ENCODE measurements at places on chromosomes 4 and X.

DNA sequence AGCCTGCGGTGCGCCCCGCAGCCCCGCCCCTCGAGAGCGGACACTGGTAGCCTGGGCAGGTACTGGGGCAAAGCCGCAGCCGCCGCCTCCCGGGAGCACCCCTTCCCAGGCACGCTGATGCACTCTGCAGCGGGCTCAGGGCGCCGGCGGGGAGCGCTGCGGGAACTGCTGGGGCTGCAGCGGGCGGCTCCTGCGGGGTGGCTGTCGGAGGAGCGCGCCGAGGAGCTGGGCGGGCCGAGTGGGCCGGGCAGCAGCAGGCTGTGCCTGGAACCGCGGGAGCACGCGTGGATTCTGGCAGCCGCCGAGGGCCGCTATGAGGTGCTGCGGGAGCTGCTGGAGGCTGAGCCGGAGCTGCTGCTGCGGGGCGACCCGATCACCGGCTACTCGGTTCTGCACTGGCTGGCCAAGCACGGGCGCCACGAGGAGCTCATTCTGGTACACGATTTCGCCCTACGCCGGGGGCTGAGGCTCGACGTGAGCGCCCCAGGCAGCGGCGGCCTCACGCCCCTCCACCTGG is 401 bp downstream of the SOWAHD start:
- peak; percentile 36 for DNase-seq
- no peaks in the 10 kb centered on the region for H3K36me3 ChIP-seq
- no peaks in the 10 kb centered on the region for H3K27me3 ChIP-seq
- no peak overlapping the region for H3K27ac ChIP-seq
- peak overlapping the region; percentile 83 for H3K4me3 ChIP-seq
- peaks cover 37% of the 10 kb centered on the region for H3K4me1 ChIP-seq

DNA sequence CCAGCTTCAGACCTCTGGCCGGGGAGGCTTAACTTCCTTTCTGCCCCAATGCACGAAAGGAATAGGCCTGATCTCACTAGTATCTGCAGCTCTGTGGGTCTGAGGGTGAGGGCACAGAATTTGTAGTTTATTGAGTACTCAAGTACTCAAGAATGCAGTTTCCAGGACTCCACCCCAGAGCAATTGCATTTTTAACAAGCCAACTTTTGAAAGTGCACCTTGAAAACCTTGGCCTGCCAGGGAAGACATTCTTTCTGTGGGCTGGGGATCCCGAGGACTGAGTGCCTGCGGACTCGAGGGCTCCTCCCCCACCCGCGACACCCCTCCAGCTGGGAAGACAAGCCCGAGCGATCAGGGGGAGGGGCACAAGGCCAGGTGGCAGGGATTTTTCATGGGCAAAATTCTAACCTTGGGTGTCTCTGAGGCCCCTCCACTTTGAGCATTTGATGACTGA is 22.4 kb downstream of the RS1 start:
- no peak overlapping the region for H3K27ac ChIP-seq
- DNase-seq, result no peak
- H3K4me1 ChIP-seq, result no peaks in the 10 kb centered on the region

GRCh38 chr4:150079081-150079581 is 886 bp downstream of the DCLK2 start:
- no peak for DNase-seq
- H3K27me3 ChIP-seq, result peaks cover 39% of the 10 kb centered on the region
- no peak overlapping the region for H3K27ac ChIP-seq
- H3K4me1 ChIP-seq, result no peaks in the 10 kb centered on the region

GRCh38 chr4:147284935-147285334 is 196.0 kb upstream of the EDNRA start:
- DNase-seq, result no peak
- no peaks in the 10 kb centered on the region for H3K27me3 ChIP-seq
- H3K27ac ChIP-seq, result no peak overlapping the region

GRCh38 chrX:16018291-16018690 is 105.1 kb upstream of the GRPR start:
- no peak for DNase-seq
- no peaks in the 10 kb centered on the region for H3K27me3 ChIP-seq
- no peak overlapping the region for H3K27ac ChIP-seq
- no peak overlapping the region for H3K4me3 ChIP-seq

- H3K4me3 ChIP-seq, result no peak overlapping the region
- H3K27ac ChIP-seq, result no peak overlapping the region
- no peaks in the 10 kb centered on the region for H3K36me3 ChIP-seq
Observed at GRCh38 chr4:71648923-71649322, 135.0 kb downstream of the GC start.

DNA sequence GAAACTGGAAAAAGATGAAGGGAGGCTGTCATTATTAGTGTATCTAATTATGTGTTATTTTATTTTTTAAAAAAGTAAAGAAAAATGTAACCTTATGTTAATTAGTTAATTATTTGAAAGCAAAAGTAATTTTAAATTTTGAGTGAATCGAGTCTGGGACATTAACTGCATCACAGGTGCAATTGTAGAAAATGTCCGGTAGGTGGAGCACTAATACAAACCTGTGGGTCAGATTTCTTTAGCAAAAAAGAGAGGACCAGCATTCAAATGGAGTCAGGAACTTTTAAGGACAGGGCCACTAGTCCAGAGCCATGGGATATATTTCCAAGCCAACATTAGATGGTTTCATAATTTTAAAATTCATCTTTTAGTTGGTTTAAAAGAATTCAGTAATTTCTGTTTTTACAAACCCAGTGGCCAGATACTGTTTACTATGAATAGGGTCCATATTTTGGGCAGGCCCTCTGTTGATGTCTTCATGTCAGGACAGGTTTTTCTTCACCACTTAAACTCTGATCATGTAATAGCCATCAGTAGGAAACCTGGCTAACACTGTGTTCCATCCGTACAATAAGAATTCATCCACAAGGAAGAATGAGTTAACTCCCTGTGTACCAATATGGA is 27.2 kb downstream of the BST1 start:
- no peak for DNase-seq
- peaks cover 14% of the 10 kb centered on the region for H3K4me1 ChIP-seq
- no peak overlapping the region for H3K27ac ChIP-seq
- no peak overlapping the region for H3K4me3 ChIP-seq
- H3K36me3 ChIP-seq, result no peaks in the 10 kb centered on the region
- peaks cover 20% of the 10 kb centered on the region for H3K27me3 ChIP-seq

GRCh38 chr4:139789096-139789654 is 123.6 kb downstream of the MGST2 start:
- H3K27me3 ChIP-seq, result peaks cover 28% of the 10 kb centered on the region
- no peaks in the 10 kb centered on the region for H3K36me3 ChIP-seq
- no peak for DNase-seq
- H3K4me1 ChIP-seq, result no peaks in the 10 kb centered on the region

DNA sequence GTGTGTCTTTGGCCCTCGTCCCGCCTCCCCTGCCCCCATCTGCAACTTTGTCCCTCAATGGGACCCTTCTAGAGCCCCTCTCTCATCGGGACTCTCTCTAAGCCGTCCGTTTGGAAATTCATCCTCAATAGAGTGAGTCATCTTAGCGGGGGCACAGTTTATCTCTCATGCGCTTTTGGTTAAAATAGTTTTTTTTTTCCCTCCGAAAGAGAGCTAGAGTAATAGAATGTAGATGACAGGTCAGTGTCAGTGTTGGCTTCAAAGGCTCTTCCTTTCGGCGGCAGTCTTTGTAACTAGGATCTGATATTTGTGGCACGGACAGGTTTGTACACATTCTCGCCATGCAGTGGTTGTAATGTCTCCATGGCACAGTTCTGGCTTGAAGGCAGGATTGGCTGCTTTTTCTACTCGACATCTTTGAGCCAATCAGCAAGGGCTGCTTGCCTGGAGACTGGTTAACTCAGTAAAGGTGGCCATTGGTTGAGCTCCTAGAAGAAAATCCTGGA is 989 bp downstream of the N4BP2 start:
- H3K27me3 ChIP-seq, result no peaks in the 10 kb centered on the region
- peak; percentile 52 for DNase-seq
- H3K4me1 ChIP-seq, result peaks cover 33% of the 10 kb centered on the region
- peak overlapping the region; percentile 95 for H3K27ac ChIP-seq
- peaks cover 4% of the 10 kb centered on the region for H3K36me3 ChIP-seq

DNA sequence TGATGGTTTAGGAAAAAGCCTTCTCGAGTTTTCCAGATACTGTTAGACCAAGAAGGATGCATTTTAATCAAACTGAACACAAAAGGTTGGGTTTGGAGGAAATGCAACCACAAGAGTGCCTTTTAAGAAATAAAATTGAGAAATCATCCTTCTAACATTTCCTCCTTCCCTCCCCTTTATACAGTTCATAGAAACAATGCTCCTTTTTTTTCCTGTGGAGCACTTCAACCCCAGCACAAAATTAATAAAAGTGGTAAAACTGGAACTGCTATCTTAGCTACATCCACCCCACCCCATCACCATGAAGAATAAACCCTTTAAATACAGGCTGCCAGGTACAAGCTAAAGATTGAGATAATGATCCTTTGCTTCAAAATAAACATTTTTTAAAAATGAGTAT is 211.1 kb downstream of the RELL1 start:
- no peaks in the 10 kb centered on the region for H3K4me1 ChIP-seq
- H3K36me3 ChIP-seq, result peaks cover 5% of the 10 kb centered on the region
- H3K27me3 ChIP-seq, result peaks cover 33% of the 10 kb centered on the region
- DNase-seq, result no peak
- no peak overlapping the region for H3K27ac ChIP-seq
- no peak overlapping the region for H3K4me3 ChIP-seq

DNA sequence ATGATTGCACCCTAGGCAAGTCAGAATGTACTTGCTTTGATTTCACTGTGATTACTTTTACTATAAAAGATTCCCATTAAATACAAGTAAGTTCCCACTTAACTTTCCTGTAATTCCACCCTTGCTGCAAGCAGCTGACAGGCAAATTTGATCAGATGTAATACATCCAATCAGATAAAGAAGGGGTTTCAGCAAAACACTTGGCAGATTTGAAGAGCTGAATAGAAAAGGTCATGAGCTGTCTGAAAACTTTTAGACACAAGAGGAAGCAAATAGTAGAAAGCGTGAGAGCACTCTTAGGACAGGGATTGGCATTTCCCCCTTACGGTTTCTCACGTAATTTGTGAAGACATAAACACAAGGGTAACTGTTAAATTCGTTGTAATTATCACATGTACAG is 22.8 kb downstream of the HSD17B13 start:
- H3K36me3 ChIP-seq, result no peaks in the 10 kb centered on the region
- no peak overlapping the region for H3K4me3 ChIP-seq
- DNase-seq, result no peak
- H3K27ac ChIP-seq, result no peak overlapping the region
- H3K4me1 ChIP-seq, result no peaks in the 10 kb centered on the region

DNA sequence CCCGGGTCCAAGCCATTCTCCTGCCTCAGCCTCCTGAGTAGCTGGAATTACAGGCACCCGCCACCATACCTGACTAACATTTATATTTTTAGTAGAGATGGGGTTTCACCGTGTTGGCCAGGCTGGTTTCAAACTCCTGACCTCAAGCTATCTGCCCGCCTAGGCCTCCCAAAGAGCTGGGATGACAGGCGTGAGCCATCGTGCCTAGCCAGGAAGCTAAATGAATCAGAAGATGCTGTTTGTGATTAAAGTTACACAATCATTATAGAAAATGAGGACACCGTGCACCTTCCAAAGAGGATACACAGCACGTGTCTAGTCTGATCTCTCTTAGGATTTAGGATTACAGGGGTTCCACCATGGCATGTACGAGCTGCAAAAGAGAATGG is 99.6 kb downstream of the DHRSX start:
- no peaks in the 10 kb centered on the region for H3K27me3 ChIP-seq
- H3K27ac ChIP-seq, result no peak overlapping the region
- no peak overlapping the region for H3K4me3 ChIP-seq
- H3K4me1 ChIP-seq, result peaks cover 2% of the 10 kb centered on the region
- peaks cover 7% of the 10 kb centered on the region for H3K36me3 ChIP-seq

GRCh38 chrX:48737213-48737938 is 24.2 kb upstream of the GLOD5 start:
- H3K27me3 ChIP-seq, result no peaks in the 10 kb centered on the region
- peak overlapping the region; percentile 92 for H3K27ac ChIP-seq
- no peaks in the 10 kb centered on the region for H3K36me3 ChIP-seq
- H3K4me1 ChIP-seq, result peaks cover 12% of the 10 kb centered on the region

- H3K27ac ChIP-seq, result no peak overlapping the region
- no peak for DNase-seq
- H3K4me3 ChIP-seq, result no peak overlapping the region
- no peaks in the 10 kb centered on the region for H3K27me3 ChIP-seq
Observed at GRCh38 chr4:100826808-100827548, 309.2 kb upstream of the EMCN start.

GRCh38 chr4:8762951-8763735 is 108.5 kb downstream of the HMX1 start:
- H3K4me1 ChIP-seq, result no peaks in the 10 kb centered on the region
- no peak overlapping the region for H3K27ac ChIP-seq
- DNase-seq, result no peak
- peaks cover 6% of the 10 kb centered on the region for H3K27me3 ChIP-seq
- no peaks in the 10 kb centered on the region for H3K36me3 ChIP-seq

DNA sequence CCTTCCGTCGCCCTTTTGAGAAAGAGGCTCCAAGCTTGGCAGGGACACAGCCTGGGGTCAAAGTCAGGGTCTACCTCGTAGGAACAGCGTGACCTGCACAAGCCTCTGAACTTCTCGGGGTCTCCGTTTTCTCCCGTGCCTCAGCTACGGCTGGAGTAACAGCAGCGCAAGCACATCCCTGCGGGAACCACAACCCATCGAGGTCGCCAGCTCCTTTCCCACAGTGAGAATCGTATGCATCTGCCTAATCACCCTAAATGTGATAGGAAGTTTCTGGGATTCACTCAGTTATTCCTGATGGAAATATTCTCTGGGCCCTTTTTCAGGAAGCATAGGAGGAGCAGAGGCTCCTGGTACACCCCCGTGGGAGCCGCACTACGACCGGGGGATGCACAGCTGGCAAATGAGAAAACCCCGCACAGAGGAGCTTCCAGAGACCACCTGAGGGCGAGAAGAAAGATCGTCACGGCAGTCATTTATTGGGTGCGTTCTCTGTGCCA is 24.7 kb downstream of the PPP2R2C start:
- no peak overlapping the region for H3K27ac ChIP-seq
- peaks cover 2% of the 10 kb centered on the region for H3K4me1 ChIP-seq
- no peaks in the 10 kb centered on the region for H3K36me3 ChIP-seq
- peaks cover 59% of the 10 kb centered on the region for H3K27me3 ChIP-seq

- no peak overlapping the region for H3K4me3 ChIP-seq
- DNase-seq, result no peak
- H3K36me3 ChIP-seq, result no peaks in the 10 kb centered on the region
- H3K4me1 ChIP-seq, result peaks cover 6% of the 10 kb centered on the region
- H3K27me3 ChIP-seq, result no peaks in the 10 kb centered on the region
Observed at GRCh38 chr4:8129136-8129535, 29.5 kb downstream of the ABLIM2 start.

DNA sequence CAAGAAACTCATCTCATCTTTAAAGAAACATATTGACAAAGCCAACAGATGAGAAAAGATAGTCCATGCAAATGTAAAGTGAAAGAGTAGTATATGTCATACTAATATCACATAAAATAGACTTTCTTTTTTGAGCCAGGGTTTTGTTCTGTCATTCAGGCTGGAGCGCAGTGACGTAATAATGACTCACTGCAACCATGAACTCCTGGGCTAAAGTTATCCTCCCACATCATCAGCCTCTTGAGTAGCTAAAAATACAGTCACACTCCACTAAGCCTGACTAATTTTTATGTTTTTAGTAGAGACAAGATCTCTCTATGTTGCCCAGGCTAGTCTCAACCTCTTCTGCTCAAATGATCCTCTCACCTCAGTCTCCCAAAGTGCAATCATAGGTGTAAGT is 51.8 kb upstream of the TRAM1L1 start:
- no peak overlapping the region for H3K27ac ChIP-seq
- H3K36me3 ChIP-seq, result no peaks in the 10 kb centered on the region

Data from T-helper 17 cell (primary cell).